ENCODE measurements at places on chromosomes 12 and 14.

DNA sequence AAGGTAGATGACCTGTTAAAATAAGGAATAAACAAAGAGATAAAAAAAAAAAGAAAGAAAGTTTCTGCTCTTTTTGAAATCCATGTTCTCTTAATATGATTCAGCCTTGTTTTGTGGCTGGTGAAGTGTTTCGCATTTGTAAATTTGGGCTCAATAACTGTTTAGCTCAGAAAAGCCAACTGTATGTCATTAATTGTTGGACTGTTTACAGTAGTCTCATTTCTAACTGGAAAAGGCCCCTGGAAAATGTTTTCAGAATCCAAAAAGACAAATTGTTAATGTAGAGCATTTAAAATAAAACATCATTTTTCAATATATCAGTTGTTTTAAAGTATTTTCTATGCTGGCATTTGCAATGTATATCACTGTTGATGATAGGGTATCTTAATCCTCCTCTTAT lies 47.4 kb upstream of the DYRK2 start:
- DNase-seq, result no peak

- no peak for DNase-seq
Measured at GRCh38 chr14:71856199-71856919, 75.9 kb upstream of the RGS6 start.

- no peak for DNase-seq
Measured at GRCh38 chr14:38731962-38732361, 371.1 kb downstream of the SEC23A start.

DNA sequence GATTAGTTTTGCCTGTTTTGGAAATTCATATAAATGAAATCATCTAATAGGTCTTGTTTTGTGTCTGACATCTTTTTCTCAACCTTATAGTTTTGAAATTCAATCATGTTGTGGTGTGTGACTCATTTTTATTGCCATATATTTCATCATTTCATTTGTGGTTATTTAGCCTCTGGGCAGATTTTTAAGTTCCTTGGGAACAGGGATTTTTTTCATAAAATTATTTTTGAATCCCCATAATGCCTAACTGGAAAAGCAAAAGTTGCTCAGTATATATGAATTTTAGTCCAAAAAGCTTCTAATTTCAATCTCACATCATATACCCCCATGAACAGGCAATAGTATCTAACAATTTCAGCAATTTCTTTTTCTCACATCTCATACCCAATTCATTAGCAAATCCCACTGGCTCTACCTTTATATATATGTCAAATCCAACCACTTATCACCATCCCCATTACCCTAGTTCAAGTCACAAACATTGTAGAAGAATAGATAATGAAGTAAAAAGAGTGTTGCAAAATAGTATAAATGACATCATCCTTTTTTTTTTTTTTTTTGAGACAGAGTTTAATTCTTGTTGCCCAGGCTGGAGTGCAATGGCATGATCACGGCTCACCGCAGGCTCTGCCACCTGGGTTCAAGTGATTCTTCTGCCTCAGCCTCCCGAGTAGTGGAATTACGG lies 2.6 kb upstream of the OR6J1 start:
- no peak for DNase-seq

DNA sequence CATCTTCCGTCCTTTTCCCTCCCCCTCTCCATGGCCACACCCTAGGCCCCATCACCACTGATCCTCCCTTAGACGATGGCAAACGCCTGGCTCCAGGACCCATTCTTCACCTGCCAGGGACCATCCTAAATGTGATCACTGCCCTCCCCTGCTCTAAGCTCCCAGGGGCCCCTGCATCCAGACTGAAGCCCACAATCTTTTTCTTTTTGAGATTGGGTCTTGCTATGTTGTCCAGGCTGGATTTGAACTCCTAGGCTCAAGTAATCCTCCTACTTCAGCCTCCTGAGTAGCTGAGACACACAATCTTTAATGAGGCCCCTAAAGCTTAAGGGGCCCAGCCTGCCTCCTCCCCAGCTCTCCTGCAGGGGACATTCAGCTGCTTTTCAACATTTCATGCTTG lies 15.3 kb downstream of the RBM19 start:
- DNase-seq, result no peak

Data from left ventricle myocardium superior (tissue), 1 donor.